Brain microvascular endothelial cell (primary cell): ENCODE measurements at places on chromosomes 16 and 17.
A peak's percentile ranks its signal among the peaks of the same experiment; 100 is the strongest.

- DNase-seq, result peak; percentile 31
Measured at GRCh38 chr17:31570951-31571892, 179.7 kb downstream of the RAB11FIP4 start.

DNA sequence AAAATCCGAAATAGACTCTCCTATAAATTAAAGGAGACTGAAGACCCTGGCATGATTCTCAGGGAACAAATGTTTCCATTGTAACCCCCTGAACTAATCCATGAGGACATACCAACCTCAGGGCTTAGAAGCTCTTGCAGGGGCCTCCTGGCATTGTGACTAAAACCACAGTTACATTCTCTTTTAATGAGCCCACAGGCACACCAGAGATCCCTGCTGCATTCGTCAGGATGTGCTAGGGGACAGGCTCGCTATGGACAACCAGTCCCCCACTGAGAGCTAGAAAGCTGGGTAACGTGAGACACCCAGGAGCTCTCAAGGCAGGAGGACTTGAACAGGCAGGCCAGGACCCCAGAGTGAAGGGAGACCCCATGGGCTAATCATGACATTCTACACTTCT is 140.6 kb upstream of the TNRC6C start:
- DNase-seq, result no peak

- DNase-seq, result no peak
Measured at GRCh38 chr17:19285213-19285900, 48.2 kb downstream of the EPN2 start.

GRCh38 chr16:82715833-82716232 is 89.1 kb downstream of the CDH13 start:
- DNase-seq, result no peak

DNA sequence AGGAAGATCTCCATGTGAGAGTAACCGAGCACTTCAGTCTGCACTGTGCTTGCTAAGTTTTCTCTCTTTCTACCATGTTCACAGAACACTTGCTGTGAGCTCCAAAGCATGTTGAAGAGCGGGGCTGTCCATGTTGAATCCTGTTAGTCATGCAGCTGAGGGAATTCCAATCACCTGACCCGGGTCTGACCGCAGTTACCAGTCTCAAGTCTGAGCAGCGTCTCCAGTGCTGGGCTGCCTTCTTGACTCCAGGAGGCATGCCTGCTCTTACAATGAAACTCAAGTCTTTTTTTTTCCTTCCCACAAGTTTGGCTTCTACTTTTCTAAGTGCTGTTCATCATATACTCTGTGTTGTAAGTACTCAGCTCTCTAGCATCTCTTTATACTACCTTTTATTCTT is 44.3 kb downstream of the HOXB1 start:
- peak; percentile 94 for DNase-seq

- no peak for DNase-seq
Measured at GRCh38 chr16:82580298-82580890, 46.4 kb upstream of the CDH13 start.

GRCh38 chr16:17777408-17777863 is 306.7 kb upstream of the XYLT1 start:
- peak; percentile 69 for DNase-seq
